ENCODE measurements at places on chromosomes 4 and X. TPM values are rescaled to one million over a fixed set of nuclear protein-coding genes. Genes with fewer than 3 reads are reported as not detected.

The ODAPH gene
- not detected for total RNA-seq

The NOX1 gene
- 0.70 TPM for total RNA-seq

The PRR32 gene
- total RNA-seq: not detected

The RADX gene
- total RNA-seq: 5.3 TPM

DNA sequence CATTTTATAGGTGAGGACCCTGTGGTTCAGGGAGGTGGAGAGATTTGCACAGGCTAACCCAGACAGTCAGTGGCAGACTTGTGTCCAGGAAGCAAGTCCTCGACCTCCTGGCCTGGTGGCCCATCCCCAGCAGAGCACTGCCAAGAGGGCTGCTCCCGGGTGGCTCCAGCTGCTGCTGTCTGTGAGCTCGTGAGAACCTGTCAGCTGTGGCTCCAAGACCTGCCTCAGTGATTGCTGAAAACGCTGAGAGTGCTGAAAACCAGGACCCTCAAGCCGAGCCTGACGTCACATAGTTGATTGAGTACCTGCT lies 74.2 kb downstream of the RTL9 start:
- H3K36me3 ChIP-seq: peaks cover 3% of the 10 kb centered on the region
- H3K4me1 ChIP-seq: peaks cover 49% of the 10 kb centered on the region
- no peak overlapping the region for H3K4me3 ChIP-seq
- H3K27me3 ChIP-seq: peaks cover 23% of the 10 kb centered on the region
- DNase-seq: no peak
- H3K27ac ChIP-seq: no peak overlapping the region

GRCh38 chrX:104482757-104483156 lies 83.2 kb upstream of the IL1RAPL2 start:
- no peaks in the 10 kb centered on the region for H3K27me3 ChIP-seq
- DNase-seq: no peak
- H3K4me1 ChIP-seq: no peaks in the 10 kb centered on the region

DNA sequence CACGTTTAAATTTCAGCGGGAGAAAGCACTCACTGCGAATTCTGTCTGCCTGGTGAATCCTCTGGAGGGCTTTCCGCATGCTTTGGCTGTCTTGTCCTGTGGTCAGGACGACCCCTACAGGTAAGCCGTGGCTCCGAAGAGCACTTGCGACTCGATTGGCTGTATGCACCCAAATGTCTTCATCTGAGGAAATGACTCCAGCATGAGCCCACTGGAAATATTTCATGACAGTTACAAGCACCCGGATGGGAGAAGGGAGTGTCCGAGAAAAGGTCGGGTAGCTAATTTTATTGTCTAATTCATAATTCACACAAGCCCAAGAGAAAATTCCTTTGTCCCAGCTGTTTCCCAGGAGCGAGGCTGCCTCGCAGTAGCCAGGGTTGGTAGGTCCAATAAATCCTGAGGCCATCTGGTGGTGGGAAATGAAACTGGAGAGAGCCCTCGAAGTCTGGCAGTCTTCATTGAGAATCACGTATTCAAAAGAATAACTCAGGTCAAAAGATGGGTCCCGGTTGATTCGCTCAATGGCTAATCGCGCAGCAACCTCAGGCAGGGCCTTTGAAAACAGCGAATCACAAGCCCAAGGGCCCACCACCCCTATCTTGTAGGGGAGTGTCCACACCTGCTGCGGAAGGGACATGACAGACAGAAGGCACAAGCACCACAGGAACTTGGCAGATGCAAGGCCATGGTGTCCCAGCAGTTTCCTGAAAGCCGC lies 6.6 kb downstream of the GUCY2F start:
- H3K27ac ChIP-seq: no peak overlapping the region
- H3K4me1 ChIP-seq: peaks cover 11% of the 10 kb centered on the region
- DNase-seq: peak; percentile 70
- peaks cover 2% of the 10 kb centered on the region for H3K27me3 ChIP-seq
- H3K36me3 ChIP-seq: no peaks in the 10 kb centered on the region
